ENCODE measurements at places on chromosomes 2 and 18.

DNA sequence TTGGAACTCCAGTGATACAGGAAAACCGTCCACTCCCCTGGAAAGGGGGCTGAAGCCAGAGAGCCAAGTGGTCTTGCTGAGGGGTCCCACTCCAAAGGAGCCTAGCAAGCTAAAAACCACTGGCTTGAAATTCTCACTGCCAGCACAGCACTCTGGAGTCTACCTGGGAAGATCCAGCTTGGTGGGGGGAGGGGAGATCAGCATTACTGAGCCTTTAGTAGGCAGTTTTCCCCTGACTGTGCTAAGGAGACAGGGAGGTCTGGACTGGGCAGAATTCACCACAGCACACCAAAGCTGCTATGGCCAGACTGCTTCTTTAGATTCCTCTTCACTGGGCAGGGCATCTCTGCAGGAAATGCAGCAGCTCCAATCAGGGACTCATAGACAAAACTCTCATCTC lies 510.7 kb upstream of the LRRTM1 start:
- no peak for DNase-seq

- DNase-seq = no peak
Observed at GRCh38 chr2:45990131-45990530, 307.1 kb upstream of the EPAS1 start.

GRCh38 chr2:44938287-44939105 lies 3.0 kb upstream of the SIX3 start:
- no peak for DNase-seq

DNA sequence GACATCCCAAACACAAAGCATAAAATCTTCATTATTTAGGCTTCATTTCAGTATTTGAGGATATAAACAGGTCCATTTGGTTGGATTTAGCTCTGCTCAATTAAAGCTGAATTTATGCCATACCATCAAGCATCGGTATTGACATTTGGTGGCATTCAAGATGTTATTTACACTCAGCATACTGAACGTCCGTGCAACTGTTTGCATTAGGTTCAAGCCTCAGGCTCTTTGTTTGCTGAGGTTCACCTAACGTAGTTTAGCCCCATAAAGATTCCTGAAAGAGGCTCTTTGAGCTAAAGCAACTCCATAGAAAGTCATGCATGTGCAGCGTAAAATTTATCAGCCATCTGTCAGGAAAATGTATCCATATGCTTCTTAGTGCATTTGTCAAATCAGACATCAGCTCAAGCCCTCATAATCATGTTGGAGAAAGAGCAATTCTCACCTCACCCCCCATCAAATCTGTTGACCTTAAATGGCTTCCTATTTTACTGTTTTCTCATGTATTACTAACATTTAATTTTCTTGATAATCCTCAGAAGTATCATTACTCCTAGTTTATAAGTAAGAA lies 366.9 kb downstream of the EPHA4 start:
- DNase-seq = no peak

DNA sequence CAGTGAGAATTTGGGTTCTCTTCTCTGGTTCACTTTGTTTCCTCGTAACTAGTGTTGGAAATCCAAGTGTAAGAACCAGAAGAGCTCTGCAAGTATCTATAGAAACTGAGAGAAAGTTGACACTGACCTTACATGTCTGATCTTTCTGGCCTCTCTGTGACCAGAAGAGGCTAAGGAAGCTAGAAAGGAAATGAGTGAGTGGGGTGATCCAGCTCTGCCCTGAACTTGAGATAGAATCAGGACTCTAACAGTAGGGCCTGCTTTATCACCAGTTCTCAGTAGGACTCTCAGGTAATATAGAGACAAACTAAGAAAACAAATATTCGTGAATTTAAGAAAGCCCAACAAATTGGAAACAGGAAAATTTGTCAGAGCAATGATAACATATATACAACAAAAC lies 441.2 kb upstream of the ZNF804A start:
- no peak for DNase-seq

- DNase-seq = no peak
Observed at GRCh38 chr2:132782176-132782783, 112.3 kb upstream of the LYPD1 start.

GRCh38 chr2:177908182-177908581 lies 164.4 kb downstream of the PDE11A start:
- DNase-seq = no peak

DNA sequence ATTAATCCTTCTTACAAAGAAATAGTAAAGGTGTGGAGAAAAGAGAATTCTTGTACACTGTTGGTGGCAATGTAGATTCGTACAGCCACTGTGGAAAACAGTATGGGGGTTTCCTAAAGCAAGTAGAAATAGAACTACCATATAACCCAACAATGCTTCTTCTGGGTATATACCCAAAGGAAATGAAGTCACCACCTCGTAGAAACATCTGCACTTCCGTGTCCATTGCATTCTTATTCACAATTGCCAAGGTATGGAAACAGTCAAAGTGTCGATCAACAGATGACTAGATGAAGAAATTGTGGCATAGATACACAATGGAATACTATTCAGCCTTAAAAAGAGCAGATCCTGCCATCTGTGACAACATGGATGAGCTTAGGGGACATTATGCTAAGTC lies 93.4 kb upstream of the TGIF1 start:
- DNase-seq = no peak

DNA sequence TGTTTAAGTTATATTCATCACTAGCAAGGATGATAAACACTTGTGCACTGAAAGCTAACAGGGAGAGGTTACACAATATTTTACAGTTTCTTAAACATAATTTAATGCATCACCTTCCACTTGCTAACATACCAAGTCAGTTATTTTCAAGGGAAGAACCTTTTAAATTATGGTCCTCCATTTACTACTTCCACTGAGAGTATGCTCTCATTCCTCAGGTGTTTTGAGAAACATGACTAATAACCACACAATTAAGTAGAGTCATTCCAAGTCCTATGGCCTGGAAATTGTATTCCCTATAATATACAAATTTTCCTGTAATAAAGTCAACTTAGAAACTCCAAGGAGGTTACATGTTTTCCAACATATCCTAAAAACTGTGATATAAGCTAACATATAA lies 152.3 kb upstream of the STON1 start:
- DNase-seq = no peak

GRCh38 chr2:149894226-149894625 lies 306.7 kb upstream of the MMADHC start:
- DNase-seq = no peak
